NCI-H69 (cell line): ENCODE measurements at places on chromosomes 5 and 9.
A peak's percentile ranks its signal among the peaks of the same experiment; 100 is the strongest.

GRCh38 chr9:20437476-20437875 lies 184.8 kb downstream of the MLLT3 start:
- no peak for DNase-seq

DNA sequence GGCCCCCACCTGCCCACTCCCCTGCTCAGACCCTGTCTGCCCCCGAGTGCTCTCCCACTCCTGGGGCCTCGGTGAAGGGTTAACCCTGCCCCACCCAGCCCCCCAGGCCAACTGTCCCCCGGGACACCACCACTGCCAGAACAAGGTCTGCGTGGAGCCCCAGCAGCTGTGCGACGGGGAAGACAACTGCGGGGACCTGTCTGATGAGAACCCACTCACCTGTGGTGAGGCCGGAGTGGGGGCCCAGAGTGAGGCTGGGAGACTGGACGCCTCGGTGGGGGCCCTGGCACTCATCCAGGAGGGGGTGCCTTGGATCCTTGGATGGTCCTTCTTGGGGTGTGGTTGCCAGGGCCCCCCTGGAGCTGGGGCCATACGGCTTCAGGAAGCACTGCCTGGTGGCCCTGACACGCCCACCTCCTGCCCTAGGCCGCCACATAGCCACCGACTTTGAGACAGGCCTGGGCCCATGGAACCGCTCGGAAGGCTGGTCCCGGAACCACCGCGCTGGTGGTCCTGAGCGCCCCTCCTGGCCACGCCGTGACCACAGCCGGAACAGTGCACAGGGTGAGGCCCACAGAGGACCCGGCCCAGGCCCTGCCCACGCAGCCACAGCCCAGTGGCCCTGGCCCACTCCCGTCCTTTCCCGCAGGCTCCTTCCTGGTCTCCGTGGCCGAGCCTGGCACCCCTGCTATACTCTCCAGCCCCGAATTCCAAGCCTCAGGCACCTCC lies 2.1 kb downstream of the MAMDC4 start:
- DNase-seq: no peak

DNA sequence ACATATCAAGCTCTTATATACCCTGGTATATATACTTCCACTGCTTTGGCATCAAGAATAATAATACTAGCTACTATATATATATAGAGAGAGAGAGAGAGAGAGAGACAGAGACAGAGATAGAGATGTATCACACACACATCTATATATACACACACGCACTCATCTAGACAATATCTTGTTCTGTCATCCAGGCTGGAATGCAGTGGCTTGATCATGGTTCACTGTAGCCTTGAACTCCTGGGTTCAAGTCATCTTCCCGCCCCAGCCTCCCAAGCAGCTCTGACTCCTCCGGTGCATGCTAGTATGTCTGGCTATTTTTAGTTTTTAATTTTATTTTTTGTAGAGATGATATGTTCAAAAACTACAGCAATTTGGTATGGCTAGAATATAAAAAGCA lies 22.5 kb downstream of the ANKHD1 start:
- no peak for DNase-seq

DNA sequence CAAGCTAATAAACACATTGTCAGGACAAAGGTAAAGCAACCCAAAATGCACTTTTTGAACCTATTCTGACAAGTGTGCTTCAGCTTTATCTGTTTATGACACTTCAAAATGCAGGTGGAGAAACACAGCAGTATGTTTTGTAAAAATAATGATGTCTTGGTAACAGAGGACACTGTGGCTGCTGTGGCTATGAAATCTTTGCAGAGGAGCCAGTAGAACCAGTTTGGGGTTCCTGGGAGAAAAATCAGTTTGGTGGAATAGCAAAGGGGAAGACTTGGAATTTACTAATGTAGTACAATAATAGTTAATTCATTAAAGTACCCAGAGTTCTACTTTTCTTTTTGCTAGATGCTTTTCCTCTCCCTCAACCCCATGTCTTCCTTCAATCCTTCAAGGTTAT lies 40.6 kb downstream of the SIL1 start:
- no peak for DNase-seq

GRCh38 chr5:107047048-107047447 lies 623.7 kb downstream of the EFNA5 start:
- DNase-seq: no peak

DNA sequence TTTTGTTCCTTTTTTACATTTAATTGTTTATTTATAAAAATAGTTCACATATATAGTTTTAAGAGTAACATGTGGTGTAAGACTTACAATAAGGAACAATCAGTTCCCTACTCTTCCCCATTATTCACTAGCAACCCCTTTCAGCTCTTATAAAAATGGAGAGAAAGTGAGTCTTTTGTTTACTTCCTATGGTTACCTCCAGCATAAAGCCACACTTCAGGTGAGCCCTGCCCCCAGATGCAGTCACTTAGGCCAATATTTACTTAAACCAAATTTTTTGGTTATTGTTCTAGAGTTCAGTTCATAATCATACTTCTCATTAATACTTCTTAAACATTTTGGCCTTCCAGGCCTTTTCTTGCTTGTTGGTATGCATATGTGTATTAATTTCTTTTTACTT lies 33.7 kb downstream of the UBE2R2 start:
- peak; percentile 32 for DNase-seq

DNA sequence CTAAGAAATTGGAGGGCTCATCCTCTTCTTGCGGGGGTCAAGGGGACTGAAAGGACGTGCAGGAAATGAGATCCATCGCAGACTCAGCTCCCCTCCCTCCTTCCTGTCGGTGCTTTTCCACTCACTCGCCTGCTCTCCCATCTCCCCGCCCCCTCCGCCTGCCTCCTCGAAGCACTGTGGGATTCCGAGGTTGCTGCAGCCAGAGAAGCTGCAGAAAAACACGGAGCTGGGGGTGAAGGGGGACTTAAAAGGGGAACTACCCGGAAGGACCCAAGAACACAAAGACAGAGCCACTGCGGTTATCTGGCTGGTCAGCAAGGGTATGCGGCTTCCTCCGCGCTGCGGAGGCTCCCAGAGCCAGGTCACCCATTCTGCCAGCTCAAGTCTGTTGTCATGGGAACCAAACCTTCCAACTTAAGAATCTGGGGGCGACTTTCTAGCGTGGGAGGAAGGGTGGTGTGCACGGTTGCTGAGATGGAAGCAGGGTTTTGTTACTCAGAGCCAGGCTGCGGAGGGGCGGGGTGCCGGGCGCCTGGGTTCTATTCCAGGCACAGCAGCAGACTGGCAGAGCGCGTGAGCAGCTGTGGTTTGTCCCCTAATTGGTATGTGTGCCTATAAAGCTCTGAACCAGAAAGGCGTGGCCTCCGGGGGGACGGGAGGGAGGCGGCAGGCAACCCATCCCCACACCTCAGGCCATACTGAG lies 24.9 kb downstream of the PCDHGC5 start:
- peak; percentile 95 for DNase-seq

GRCh38 chr9:126646162-126646561 lies 32.4 kb downstream of the LMX1B start:
- DNase-seq: no peak

DNA sequence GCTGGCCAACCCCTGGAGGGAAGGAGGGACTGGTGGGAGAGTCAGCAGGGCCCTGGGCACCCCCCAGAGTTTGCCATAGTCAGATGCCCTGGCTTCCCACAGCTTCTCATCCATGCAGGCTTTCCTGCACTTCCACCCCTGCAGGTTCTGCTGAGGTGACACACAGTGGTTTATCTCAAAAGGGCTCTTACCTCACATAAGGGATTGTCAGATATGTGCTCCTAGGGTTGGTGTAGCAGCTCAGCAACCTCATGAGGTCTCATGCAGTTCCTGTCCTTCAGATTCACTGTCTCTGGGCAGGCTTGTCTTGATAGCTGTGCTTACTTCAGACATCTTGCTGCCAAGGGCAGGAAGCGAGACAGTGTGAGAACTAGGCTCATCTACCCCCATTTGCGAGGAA lies 143.4 kb downstream of the KDM4C start:
- DNase-seq: peak; percentile 38

- DNase-seq: no peak
Measured at GRCh38 chr5:151183456-151184245, 26.1 kb upstream of the ANXA6 start.

- DNase-seq: no peak
Measured at GRCh38 chr5:167835146-167835545, 456.3 kb upstream of the WWC1 start.

DNA sequence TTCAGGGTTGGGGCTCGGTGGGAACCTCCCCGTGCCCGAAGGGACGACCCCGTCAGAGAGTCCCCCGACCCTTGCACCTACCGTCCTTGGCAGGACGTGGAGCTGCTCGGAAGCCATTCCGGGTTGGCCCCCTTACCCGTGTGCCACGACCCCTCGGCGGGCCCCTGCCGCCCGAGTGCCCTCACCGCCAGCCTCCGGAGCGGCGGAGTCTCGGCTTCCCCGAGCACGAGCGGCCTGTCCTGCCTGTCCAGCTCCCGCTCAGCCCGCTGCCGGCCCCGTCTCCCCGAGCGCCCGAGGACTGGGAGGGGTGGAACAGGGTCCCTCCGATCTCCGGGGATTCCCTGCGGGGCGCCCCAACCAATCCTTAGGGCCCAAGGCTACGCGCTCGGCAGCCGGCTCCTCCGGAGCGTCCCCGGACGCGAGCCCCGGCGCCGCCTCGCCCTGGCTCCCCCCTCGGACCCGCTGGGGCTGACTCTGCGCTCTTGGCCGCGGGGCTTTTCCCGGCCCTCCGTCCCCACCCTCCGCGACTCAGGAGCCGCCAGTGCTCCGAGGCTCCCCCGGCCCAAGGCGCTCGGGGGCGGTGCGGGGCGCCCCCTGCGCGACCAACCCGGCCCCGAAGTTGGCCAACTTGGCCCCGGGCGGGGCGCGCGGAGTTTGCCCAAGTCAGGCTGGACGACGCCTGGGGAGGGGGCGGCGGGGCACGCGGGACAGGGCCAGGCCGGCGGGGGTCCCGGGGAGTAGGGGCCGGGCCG lies 654 bp downstream of the ADAMTS2 start:
- peak; percentile 28 for DNase-seq

- no peak for DNase-seq
Measured at GRCh38 chr5:141919218-141920119, 4.2 kb upstream of the DELE1 start.

GRCh38 chr5:62708481-62709325 lies 130.1 kb downstream of the LRRC70 start:
- DNase-seq: no peak
